ENCODE measurements at places on chromosomes 3 and 15.

- no peak for DNase-seq
These were observed 170.7 kb downstream of the WDR72 start for GRCh38 chr15:53588773-53589172.

DNA sequence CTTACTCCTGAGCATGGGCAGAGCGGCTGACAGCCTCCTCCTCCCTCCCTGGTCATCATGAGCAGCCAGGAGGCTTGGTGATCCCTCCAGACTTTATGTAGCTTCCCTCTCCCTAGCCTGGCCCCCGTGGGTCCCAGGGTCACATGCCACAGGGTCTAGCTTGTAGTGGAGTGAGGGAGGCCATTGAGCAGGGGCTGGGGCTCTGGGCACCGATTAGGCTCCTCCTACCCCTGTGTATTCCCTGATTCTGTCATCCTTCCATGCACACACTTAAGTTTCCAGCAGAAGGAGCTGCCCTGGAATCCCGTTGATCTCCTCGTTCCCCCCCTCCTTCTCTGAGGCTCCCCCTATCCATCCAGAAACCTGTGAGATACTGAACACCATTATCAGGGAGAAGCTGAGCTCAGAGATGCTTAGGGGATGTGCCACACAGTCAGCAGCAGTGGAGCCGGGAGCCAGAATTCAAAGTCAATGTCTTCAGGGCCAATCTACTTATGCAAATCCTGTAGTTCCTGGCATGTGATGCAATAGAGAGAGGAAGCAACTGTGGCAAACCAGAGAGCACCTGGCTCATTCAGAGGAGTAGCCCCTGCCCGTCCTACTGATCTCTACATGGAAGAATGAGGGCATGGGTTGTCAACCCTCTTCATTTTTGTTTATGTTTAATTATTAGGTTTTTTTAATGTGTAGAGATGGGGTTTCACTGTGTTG lies 17.2 kb downstream of the CCDC33 start:
- no peak for DNase-seq

DNA sequence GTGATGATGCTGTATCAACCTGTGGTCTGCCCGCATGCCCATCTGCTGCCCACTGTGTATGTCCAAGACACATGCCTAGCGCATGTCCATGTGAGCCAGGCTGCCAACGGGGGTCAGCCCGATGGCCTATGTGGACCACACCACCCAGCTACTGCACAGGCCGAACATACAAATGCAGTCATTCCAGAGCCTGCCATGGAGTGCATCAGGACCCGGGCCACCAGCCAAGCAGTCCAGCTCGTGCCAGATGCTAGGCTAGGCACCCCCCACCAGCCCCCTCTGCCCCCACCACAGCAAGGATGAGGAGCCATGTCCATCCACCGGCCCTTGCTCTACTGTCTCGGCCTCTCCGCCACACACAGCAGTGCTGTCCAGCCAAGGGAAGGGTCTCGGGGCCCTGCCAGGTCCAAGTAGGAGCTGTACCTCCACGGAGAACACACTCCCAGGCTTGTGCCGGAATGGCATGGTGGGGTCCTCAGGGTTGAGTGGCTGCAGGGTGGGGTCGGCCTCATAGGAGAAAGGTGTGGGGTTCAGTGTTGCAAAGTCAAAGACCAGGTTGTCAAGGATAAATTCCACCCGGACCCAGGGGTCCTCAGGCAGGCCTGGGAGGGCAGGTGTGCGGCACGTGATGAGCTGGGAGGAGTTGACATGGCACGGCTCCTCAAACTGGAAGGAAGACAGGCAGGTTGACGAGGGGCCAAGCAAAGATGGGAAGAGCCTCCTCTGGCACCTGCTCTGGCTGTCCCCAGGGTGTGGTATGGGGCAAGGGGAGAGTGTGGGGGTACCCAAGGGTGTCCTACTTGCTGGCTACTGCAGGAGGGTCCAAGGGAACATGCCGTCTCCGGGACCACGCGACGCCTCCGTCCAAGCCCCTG lies 15.3 kb downstream of the PLXNB1 start:
- DNase-seq: no peak

GRCh38 chr15:22861161-22861560 lies 22.7 kb downstream of the NIPA2 start:
- no peak for DNase-seq

DNA sequence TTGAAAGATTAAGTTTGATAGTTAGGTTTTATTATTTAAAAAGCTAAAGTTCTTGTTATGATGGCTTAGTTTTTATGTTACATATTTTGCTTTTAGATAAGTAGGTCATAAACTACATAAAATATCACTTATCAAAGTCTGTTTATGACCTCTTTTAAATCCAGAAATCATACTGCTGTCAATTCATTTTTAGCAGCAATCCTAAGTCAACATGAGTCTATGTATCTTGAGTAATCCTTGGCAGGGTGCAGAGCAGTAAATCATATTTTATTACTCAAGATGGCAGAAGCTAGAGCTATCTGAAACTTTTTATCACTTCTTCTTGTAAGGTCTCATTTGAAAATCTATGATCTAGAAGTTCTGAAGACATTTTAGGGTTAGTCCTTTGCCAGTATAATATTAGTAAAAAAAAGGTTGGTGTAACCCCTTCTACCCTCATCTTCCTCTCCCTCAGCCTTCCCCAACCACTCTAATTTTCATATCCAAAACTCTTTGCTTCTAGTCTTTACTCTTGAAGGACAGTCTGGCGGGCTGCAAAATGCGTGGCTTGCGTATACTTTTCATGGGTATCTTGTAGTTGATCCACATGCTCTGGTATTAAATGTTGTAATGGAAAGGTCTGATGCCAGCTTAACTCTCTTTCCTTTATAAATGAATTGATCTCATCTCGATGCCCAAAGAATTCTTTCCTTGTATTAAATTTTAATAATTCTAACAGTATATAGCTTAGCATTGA lies 134.0 kb upstream of the THRB start:
- no peak for DNase-seq

DNA sequence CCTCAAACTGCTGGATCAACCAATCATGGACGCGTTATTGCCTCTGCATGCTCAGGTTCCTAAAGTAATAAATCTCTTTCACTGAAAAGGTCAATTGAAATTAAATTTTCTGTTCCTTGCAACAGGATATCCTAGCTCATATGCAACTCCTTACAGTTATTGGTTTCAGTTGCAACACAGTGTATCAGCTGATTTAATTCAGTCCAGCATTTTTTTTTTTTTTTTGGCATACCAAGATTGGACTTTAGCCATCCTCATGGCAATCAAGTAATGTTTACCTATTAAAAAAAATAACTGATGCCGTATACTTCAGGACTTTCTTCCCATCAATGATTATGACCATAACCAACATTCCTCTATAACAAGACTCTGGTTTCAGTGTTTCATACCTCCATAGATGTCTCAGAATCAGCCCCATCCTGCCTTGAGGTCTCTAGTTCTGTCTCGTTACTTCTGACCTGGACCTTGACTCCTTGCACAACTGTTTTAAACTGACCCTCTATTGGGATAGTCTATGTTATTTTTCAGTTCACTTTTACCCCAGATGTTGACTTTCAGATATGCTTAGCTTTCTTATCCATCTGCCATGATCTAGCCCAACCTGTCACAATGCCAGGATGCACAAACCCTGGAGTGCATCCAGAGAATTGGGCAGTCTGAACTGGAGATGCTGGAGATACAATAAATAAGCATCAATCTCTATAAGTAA lies 265.0 kb upstream of the GADL1 start:
- DNase-seq: no peak

GRCh38 chr3:11381141-11381540 lies 108.9 kb downstream of the ATG7 start:
- DNase-seq: no peak

GRCh38 chr3:51282931-51283330 lies 102.2 kb upstream of the MANF start:
- DNase-seq: no peak

DNA sequence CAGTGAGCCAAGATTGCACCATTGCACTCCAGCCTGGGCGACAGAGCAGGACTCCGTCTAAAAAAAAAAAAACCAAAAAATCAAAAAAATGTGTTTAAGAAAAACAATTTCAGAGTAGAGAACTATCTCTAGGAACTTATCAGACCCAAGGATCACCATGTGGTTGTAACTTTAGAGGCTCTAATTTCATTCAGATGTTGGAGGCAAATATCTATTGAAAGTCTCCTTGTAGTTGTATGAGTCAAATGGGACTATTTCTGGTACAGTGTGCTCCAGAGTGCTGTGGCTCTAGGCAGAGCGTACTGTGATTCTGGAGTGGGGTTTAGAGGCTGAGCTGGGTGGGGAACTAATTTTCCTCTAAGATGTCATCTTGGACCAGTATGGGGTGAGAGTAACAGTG lies 398.7 kb downstream of the SHQ1 start:
- DNase-seq: no peak
